AG10803 (cell line): ENCODE measurements at places on chromosomes 2 and 18.
A peak's percentile ranks its signal among the peaks of the same experiment; 100 is the strongest.

DNA sequence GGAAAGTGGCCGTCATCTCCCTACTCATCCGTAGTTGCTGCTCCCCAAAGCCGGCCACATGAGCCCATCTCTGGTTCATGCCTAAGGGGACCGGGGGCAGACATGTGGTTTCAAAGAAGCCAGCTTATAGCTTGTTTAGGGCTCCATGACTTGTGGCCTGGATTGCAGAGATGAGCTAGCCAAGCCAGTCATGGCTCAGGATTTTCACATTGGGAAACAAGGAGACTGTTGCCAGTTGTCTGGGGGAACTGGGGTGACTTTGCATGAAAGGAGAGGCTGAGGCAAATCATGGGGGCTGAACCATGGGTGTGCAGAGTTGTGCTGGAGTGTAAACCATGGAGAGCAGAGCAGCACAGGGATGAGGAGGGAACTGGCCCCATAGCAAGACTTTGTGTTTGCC is 183.0 kb upstream of the APCDD1 start:
- peak; percentile 70 for DNase-seq

DNA sequence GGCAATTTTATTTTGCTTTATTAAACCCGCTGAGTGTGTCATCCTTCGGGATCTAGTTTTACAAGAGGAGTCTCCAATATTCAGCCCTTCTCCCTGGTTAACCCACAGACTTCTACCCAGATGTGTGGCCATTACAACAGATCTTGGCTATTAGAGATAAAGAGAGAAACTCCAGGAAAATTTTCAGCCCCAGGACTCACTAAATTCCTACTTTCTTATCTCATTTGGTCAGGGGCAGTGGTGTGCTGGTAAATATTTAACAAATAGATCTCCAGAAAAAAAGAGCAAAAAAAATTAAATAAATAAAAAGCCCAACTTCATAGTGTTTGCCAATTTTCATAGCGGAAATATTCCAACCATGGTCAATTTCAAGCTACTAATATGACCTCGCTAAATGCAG is 168.4 kb downstream of the RND3 start:
- no peak for DNase-seq

- no peak for DNase-seq
Observed at GRCh38 chr2:205970348-205970747, 115.6 kb downstream of the INO80D start.

DNA sequence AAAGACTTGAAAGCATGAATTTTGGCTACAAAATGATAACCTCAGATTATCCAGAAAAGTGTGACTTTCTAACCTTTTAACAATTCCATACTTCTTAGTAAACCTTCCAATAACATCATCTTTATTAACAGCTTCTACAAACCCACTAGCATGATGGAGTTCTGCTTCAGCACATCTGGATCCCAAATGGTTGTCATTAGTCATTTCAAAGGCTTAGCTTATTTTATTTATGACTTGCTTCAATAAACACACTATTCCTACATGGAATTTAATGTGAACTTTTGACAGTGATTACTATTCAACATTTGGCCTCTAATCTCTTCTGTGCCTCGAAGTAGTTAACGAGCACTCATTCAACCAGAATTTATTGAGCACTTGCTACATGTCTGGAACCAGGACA is 808.3 kb downstream of the TSN start:
- no peak for DNase-seq

DNA sequence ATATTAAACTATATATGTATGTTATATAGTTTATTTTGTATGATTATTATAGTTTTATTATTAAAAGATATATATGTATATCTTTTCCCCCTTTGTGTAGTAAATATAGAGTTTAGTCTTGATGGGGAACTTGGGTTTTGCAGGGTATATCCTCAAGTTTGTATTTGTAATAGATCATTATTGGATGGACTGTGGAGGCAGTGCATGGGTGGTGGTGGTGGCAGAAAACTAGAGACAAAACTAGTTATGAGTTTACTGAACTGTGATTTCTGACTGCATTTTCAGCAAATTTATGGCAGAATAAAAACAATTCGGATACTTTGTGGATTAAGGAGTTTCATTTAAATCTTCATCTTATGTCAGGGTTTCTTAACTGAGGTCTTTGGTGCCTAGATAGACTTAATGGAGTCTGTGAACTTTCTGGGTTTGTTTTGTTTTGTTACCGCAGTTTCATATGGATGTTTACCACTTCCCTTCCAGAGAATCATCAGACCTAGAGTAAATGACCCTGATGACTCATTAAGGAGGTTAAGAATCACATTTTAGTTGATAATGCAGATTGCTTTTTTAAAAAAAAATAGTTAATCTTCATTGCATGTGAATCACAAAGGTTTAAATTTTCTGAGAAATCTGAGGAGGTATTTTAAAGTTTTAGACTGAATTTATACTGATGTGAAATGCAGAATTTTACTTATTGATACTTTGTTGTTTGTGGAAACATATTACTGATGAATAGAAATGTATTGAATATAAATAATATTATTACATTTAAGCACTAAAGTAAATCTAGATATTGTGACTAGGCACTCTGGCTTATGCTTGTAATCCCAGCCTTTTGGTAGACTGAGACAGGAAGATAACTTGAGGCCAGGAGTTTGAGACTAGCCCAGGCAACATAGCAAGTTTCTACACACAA is 14.5 kb downstream of the EPC2 start:
- peak; percentile 56 for DNase-seq

GRCh38 chr18:42080340-42080739 is 125.3 kb downstream of the PIK3C3 start:
- no peak for DNase-seq

DNA sequence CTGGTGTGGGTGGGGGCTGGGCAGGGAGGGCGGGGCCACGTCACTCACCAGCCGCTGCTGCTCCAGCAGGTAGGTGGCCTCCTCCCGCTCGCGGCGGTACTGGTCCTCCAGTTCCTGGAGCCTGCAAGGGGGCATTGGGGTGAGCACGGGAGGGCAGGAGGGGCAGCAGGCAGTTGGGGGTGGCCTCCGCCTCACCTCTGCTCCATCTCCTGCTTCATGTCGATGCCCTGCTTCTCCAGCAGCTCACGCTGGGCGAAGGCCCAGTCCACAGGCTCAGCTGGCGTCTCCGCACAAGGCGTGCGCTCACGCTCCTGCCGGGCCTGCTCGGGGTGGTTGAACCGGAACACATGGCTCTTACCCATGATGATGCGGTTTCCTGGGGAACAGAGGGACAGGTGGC is 57.0 kb downstream of the KIF1A start:
- DNase-seq, result no peak

- no peak for DNase-seq
Observed at GRCh38 chr2:111626037-111626864, 257.7 kb downstream of the ANAPC1 start.

DNA sequence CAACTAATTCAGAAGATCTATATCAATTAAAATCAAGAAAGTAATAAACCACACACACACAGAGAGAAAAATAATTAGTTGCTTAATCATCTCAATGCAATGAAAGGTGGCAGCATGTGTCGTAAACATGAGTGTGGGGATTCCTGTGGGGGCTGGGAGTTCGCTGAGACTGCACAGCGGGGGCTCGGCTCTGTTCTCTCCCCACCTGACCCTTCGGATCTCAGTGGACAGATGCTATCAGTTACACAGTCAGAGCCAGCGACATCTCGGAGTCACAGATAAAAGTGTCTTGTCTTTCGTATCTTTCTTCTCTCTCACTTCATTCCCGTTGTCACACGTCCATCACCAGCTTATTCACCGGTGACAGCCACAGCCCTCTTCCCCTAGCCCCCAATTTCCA is 37.1 kb downstream of the COLEC12 start:
- DNase-seq, result no peak

- peak; percentile 75 for DNase-seq
Observed at GRCh38 chr2:105789745-105790460, 45.2 kb downstream of the NCK2 start.
